ENCODE measurements at places on chromosomes 3 and 15.
A peak's percentile ranks its signal among the peaks of the same experiment; 100 is the strongest.

DNA sequence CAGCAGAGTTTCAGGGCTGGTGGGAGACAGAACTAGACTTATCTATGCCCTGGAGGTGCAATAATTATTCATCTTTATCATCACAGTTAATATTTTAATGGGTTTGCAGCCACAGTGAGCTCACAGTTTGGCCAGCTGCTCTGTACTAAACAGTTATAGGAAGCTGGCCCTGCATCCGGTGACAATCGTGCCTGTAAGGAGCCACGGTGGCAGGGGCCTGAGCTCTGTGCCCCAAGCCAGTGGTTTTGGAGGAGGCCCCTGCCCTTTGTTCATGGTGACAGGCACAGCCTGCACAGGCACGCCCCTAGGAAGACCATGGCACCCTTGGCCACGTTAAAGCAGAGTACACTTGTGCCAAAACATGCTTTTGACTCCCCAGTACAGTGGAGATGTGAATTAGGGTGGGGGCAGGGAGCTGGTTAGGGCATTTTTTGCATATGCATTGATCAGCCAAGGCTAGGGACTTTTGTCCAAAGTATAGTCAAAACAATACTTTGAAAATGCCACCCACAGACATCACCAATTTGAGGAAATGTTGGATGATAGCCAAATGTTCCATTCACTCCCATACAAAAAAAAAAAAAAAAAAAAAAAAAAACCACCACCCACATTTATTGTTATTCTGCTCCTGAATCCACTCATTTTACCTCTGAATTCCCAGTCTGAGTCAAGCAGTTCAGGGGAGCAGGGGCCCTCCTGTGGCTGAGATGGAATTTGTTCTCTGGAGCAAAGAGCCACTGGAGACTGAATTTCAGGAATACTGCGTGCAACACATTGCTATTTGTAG, 3.4 kb upstream of the RFTN1 start:
- DNase-seq, result peak; percentile 39

GRCh38 chr3:33831053-33831452, 32.6 kb downstream of the PDCD6IP start:
- DNase-seq, result no peak

- DNase-seq, result no peak
Measured at GRCh38 chr3:89455240-89455639, 347.8 kb downstream of the EPHA3 start.

- DNase-seq, result no peak
Measured at GRCh38 chr3:47149339-47149933, 14.5 kb downstream of the SETD2 start.

GRCh38 chr15:69615736-69616135, 163.1 kb downstream of the RPLP1 start:
- DNase-seq, result no peak

DNA sequence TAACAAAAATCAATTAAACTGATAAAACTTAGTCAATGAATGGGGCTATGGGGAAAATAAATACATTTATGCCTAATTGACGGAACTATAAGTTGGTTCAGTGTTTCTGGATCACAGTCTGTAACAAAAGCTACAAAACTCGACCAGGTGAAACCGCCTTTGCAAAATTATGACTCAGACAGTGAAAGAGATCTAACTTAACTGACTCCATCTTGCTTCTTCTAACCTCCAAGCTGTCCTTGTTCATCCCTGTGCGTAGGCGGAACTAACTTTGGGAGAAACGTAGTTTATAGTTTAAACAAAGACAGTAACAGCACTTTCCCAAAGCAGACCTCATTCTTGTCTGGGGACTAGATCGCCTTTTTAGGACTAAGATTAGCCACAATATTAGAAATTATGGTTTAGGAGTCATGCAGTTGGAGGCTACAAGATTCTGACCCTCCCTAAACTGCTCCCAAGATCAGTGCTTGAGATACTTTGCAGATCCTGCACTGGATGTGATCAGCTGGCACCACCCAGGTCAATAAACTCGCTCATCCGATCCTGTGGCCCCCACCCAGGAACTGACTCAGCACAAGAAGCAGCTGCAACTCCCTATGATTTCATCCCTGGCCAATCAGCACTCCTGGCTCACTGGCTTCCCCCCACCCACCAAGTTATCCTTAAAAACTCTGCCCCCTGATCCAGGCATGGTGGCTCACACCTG, 7.2 kb upstream of the MFGE8 start:
- DNase-seq, result no peak

- DNase-seq, result no peak
Measured at GRCh38 chr15:67796196-67797127, 28.8 kb upstream of the SKOR1 start.
